GOT3 (cell line): ENCODE measurements at places on chromosomes 1 and 21.

DNA sequence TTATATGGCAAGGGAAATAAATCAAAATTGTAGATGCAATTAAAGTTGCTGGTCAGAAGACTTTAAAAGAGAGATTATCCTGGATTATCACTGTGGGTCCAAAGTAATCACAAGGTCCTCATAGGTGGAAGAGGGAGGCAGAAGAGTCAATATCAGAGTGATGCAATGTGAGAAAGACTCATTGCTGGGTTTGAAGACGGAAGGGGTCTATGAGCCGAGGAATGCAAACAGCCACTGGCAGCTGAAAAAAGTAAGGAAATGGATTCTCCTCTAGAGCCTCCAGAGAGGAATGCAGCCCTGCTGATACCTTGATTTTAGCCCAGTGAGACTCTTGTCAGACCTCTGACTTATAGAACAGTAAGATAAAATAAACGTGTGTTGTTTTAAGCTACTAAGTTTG lies 59.8 kb upstream of the MUTYH start:
- DNase-seq = no peak

DNA sequence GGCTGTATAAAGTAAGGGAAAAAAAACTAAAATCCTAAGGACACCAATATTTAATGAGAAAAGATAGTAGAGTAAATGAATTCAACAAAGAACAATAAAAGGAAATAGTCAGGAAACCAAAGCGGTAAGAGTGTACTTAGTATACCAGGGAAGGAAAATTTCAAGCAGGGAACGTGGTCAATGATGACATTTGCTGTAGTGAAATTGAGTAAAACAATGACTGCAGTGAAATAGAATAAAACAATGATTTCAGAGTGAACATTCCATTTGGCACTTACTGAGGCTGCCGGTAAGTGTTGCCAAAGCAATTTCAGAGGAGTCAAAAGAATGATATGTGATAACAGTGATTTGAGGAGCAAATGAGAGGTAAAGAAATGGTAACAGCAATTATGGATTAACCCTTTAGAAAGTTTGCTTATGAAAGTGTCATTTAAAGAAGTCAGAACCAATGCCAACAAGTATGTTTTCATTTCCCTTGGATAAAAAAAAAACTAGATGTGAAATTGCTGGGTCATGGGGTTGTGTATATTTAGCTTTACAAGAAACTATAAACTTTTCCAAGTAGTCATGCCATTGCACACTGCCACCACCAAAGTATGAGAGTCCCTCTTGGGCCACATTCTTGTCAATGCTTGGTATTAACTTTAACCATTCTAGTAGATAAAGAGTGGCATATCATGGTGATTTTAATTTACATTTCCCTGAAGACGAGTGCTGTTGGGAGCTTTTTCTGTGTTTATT lies 50.5 kb downstream of the VCAM1 start:
- no peak for DNase-seq

DNA sequence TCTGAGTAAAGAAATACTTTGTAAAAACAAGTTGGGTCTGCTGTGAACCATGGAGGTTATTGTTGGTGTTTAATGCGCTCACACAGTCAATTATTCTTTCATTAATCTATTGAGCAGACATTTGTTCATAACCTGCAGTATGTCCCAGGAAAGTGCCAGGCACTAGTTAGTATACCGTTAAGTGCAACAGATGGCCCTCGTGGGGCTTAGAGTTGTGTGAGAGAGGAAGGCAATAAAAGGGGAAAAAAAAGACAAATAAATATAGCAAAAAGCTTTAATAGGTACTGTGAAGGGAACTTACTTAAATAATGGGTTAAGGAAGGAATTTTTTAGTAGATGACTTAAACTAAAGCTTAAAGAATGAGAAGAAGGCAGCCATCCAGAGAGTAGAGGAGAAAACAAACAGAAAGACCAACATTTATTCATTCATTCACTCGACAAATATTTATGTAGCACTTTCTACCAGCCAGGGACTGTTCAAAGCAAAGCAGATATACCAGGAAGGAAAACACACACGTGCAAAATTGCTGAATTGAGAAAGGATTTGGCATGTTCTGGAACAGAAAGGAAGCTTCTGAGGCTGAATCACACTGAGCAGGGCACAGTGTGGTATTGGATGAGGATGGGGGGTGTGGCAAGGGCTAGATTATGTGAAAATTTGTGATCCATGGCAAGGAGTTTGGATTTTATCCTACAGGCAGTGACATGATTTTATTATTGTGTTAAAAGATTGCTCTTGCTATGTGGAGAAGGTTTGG lies 296.1 kb upstream of the SGIP1 start:
- no peak for DNase-seq

DNA sequence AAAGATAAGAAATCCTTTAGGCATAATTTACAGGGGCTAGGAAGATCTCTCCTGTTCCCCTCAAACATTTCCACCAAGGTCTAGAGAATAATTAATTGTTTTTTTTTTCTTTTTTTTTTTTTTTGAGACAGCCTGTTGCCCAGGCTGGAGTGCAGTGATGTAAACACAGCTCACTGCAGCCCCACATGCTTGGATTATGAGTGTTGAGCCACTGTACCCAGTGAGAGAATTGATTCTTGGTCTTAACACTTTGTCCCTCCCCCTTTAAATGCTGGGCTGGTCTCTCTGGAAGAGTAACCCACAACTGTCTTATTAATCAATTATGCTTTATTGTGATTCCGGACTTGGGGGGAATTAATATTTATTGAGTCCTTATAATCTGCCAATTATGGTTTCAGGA lies 33.4 kb downstream of the ATF3 start:
- no peak for DNase-seq

- DNase-seq = no peak
These were observed 102.2 kb downstream of the PHTF1 start for GRCh38 chr1:113657126-113657525.

- no peak for DNase-seq
These were observed 2.6 kb downstream of the SLAMF8 start for GRCh38 chr1:159829273-159829634.

- no peak for DNase-seq
These were observed 90.1 kb downstream of the PRDM16 start for GRCh38 chr1:3159121-3159520.
